ENCODE measurements at places on chromosomes 13 and 19.

- DNase-seq: no peak
Observed at GRCh38 chr13:50646070-50646469, 197.4 kb downstream of the DLEU7 start.

- peak; percentile 64 for DNase-seq
Observed at GRCh38 chr13:87123987-87124784, 547.0 kb upstream of the SLITRK5 start.

DNA sequence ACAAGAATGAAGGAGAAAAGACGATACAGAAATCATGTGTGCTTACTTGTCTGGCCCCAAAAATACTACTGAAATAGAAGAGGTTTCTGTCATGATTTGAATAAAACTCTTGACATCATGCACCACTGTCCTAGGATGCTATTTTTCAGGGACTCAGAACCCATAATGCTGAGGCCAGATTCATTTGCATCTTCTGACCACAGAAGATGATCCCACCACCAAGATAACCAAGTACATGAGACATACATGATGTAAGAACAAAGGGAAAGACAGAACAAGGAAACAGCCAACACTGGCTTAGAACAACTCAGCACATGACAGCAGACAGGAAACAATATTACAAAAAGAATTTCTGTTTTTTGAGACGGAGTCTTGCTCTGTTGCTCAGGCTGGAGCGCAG lies 2.5 kb downstream of the ZNF552 start:
- DNase-seq: no peak

GRCh38 chr19:13401388-13401787 lies 104.9 kb downstream of the CACNA1A start:
- no peak for DNase-seq

GRCh38 chr13:29676941-29677452 lies 81.5 kb upstream of the SLC7A1 start:
- no peak for DNase-seq

GRCh38 chr19:7904074-7905020 lies 670 bp downstream of the MAP2K7 start:
- DNase-seq: no peak

DNA sequence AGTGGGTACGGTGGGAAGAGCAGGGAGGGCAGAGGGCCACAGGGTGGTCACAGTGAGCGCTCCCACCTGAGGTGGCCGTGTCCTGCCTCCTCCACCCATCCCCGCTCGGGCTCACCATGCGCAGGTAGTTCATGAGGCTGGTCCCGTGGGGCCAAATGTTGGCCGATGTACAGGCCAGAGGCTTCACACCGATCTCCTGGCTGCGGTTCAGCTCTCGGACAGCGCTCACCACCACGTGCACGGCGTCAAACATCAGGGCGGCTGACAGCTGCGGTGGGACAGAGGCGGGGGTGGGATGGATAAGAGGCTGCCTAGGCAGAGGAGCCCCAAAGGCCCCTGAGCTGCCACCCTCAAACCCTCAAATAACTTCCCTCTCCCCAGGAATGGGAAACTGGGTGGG lies 15.8 kb downstream of the GRIK5 start:
- DNase-seq: no peak

- no peak for DNase-seq
Observed at GRCh38 chr19:33859016-33859415, 62.3 kb downstream of the KCTD15 start.

GRCh38 chr19:14006766-14007562 lies 844 bp upstream of the RFX1 start:
- peak; percentile 89 for DNase-seq

DNA sequence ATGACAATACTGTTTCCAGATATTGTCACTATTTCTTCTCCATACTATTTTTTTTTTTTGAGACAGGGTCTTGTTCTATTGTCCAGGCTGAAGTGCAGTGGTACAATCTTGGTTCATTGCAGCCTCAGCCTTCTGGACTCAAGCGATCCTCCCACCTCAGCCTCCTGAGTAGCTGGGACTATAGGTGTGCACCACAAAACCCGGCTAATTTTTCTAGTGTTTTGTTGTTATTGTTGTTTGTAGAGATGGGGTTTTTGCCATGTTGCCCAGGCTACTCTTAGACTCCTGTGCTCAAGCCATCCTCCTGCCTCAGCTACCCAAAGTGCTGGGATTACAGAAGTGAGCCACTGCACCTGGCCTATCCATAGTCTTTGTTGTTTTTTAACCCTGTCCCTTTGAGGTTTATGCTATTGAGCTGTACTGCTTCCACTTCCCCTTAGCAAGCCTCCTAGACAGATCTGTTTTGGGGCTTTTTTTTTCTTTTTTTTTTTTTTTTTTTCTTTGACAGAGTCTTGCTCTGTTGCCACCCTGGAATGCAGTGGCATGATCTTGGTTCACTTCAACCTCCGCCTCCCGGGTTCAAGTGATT lies 27.6 kb upstream of the MAP3K10 start:
- DNase-seq: no peak

- DNase-seq: no peak
Observed at GRCh38 chr19:1752757-1753728, at the start of gene ONECUT3. TSS of gene ONECUT3 (plus strand) at chr19:1753506. CDS start at chr19:1753663, 157 bp downstream.

GRCh38 chr19:54137699-54138488 lies at the start of gene CNOT3:
TSS of gene CNOT3 (plus strand) at chr19:54137762. CDS start at chr19:54142979, 5,217 bp downstream.
- no peak for DNase-seq

DNA sequence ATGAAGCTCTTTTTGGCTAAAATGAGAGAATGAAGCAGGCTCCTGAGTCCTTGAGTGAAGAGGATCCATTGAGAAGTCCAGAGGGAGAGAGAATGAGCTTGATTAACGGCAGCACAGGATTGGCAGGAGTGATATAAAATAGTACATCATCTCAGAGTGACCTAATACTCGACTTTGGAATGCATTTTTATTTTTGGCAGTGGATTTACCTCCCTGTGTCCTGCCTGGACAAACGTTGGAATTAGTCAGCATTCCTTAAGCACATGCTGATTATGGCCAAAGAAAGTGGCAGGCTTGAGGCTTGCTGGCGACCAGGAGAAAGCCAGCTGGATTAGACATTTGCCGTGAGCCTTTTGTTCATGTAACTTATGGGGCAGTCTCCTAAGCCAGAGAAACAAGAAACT lies 22.9 kb downstream of the LRCH1 start:
- no peak for DNase-seq

DNA sequence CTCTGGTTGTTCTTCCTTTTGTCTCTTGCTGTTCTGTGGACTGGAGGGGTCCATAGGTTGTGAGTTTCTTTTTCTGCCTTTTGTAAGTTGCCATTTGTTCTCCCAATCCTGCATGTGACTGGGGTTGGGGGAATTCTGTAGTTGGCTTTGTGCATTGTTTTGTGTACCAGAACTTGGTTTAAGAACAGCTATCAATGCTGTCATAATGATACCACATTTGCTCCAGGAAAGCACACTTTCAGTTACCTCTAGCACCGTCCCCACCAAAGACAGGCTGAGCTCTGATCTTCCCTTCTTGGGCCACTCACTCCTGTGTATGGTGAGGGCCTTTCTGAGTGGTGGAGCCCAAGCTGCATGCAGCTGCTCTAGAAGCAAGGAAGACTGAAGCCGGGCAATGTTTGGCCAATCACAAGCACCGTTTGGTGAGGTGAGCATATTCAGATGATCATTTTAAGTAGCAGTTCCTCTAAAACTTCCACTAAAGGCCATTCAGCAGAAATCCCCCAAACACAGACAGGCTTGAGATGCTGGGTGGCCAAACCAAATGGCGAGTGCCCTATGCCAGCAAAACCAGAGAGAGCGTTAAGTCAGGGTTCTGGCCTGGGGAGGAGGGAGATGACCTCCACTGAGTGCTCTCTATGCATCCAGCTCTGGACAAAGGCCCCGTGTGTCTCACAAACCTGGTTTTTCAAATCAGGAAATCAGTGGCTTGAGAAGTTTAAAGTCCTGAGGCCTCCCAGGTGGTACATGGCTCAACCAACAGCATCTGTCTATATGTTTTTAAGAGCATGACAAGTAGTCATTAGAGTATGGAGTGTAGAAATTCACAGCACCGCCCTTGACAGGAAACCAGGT lies 120.7 kb upstream of the SPATA13 start:
- no peak for DNase-seq

- no peak for DNase-seq
Observed at GRCh38 chr19:42469311-42470235, 26.8 kb upstream of the CXCL17 start.

DNA sequence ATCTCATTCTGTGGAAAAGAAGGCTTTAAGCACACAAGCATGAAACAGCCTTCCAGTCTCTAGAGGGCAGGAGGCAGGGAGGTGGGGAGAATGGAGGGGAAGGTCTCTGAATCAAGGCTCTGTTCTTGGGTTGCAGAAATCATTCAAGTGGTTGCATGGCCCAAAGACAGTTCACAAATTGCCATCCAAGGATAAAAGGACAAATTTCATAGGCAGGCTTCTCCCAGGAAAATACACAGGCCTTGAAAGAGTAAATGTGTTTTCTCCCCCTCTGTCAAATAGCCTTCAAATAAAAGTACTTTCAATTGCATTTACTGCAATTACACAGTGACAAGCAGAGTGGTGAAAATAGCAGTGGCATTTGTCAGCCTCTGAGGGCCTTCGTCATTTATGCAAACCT lies 450.8 kb downstream of the DCT start:
- peak; percentile 16 for DNase-seq

GRCh38 chr13:59906413-59907049 lies 257.2 kb downstream of the DIAPH3 start:
- DNase-seq: peak; percentile 15

GRCh38 chr19:29086182-29086581 lies 126.8 kb downstream of the UQCRFS1 start:
- DNase-seq: no peak

- no peak for DNase-seq
Observed at GRCh38 chr19:28322491-28322890, 890.5 kb downstream of the UQCRFS1 start.

- DNase-seq: no peak
Observed at GRCh38 chr19:42276284-42276683, 7.2 kb downstream of the CIC start.

GRCh38 chr13:51993713-51994112 lies 17.5 kb downstream of the ATP7B start:
- no peak for DNase-seq

DNA sequence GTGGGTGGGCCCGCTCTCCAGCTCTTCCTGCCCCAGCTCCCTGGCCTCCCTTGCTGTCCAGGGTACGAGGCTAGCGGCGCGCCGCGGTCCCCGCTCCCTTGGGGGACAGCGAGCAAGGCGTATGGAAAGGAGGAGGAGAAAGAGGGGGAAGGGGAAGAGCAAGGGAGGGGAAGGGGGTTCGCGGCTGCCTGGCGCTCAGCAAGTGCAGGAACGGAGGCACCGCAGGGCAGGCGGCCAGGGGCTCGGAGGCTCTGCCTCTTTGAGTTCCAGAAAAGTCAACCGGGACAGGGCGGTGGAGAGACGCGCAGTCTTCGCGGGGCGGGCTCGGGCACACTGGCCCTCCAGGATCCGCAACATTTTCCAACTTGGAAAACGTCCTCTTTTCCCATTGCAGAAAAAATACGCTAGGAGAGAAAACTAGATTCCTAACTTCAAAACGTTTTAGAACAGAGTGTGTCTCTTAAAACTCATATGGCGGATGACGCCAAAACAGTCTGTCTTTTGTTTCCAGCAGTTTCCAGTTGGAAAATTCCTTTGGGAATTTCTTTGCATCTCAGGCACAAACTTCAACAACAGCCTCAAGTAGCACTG lies 23.1 kb upstream of the TNFRSF19 start:
- no peak for DNase-seq

GRCh38 chr13:62483774-62484173 lies 1068.1 kb upstream of the PCDH20 start:
- no peak for DNase-seq

- no peak for DNase-seq
Observed at GRCh38 chr13:30738526-30739236, 3.3 kb downstream of the ALOX5AP start.

DNA sequence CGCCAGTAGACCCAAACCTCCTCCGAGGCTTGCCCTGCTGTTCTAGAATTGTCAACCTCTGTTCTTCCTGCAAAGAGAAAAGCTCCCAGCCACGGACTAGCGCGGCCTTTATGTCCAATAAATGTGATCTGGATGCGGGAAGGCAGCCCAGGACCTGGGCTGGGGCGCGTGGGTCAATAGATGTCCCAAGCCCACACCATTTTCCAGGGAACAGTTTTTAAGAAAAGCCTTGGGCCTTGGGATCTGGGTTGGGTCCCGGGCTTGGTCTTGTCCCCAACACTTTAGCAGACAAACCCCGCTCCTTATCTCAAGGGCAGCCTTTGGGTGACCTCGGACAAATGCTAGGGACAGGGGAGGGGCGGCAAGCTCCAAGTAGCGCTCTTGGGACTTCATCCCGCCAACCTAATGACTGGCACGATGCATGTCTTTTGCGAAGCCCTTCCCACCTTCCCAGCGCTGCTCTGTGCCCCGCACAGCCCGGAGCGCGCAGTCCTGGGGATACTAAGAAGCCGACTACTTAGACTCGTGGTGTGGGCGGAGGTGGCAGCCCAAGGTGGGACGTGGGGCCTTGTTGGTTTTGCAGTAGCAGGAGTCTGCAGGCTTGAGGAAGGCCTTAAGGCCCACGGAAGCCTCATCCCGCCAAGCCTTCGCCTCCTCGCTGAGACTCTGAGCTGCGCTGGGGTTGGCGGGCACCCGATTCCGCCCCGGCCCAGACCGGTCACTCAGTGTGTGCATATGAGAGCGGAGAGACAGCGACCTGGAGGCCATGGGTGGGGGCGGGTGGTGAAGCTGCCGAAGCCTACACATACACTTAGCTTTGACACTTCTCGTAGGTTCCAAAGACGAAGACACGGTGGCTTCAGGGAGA lies 10.8 kb downstream of the SOX21 start:
- DNase-seq: no peak

GRCh38 chr13:44117351-44117750 lies 237.6 kb downstream of the LACC1 start:
- DNase-seq: no peak

DNA sequence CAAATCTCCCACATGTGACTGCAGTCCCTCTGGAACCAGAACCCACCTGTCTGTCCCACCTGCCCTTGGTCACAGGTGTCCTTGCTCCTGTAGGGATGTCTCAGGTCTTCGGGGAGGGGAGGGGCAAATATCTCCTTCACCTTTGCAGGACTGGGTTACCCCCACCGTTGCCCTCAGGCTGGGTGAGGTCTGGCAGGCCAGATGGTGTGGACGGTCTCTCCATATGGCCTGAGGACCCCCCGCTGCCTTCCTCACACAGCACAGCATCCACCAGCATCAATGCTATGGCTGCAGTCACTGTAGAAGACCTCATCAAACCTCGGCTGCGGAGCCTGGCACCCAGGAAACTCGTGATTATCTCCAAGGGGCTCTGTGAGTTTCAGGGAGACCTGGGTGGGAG lies 10.0 kb downstream of the SLC5A5 start:
- DNase-seq: no peak
